ENCODE measurements at places on chromosomes 4 and X.
A peak's percentile ranks its signal among the peaks of the same experiment; 100 is the strongest.

DNA sequence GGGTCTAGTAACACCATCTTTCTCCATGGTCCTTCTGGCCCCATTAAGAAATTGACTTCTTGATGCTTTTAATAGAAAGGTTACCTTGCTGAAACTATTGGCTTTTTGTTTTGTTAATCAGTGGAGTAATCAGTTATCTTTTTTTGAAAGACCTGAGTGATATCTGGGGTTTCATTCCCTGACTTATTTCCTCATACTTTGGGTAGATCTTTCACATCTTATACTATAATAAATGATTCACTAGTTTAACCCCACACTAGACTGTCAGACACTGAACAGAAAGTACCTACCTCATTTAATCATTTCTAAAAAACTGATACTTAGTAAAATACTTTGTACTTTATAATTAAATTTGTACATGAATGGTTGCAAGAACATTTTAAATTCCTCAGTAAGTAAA is 1021.1 kb downstream of the STIM2 start:
- DNase-seq, result no peak

GRCh38 chr4:6565691-6566390 is 9.1 kb upstream of the MAN2B2 start:
- DNase-seq, result no peak

GRCh38 chr4:807792-808191 is 18.1 kb downstream of the CPLX1 start:
- DNase-seq, result no peak

DNA sequence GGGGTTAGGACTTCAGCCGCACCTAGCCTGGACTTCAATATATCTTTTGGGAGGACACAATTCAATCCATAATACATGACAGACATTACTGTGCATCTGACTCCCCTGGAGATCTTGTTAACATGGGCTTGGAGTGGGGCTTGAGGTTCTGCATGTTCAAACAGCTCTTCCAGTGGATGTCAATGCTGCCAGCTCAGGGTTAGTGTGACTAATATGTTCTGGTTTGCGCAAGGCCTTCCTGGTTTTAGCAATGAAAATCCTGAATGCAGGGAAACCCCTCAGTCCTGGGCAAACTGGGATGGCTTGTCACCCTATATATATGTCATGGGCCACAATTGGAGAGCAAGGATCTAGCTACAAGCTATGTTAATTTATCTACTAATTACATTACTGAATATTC is 2.7 kb upstream of the TSPAN7 start:
- no peak for DNase-seq

DNA sequence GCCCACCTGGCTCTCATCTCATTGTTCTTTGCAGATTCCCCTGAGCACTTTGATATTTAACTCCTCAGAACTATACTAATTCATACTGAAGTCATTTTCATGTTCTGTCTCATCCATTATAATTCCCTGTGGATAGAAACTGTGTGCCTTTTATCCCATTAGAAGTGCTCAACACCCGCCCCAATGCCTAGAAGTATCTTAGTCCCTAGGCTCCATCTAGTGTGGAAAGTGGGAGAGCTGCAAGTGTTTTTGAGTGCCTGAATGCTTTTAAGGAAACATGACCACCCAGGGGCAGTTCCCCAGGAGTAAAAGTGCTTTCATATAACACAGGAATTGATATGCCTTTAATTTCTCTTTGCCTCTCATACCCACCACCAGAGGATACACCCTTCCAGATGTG is 117.0 kb downstream of the CHRDL1 start:
- DNase-seq, result no peak

GRCh38 chr4:6226506-6226905 is 26.2 kb upstream of the JAKMIP1 start:
- no peak for DNase-seq

DNA sequence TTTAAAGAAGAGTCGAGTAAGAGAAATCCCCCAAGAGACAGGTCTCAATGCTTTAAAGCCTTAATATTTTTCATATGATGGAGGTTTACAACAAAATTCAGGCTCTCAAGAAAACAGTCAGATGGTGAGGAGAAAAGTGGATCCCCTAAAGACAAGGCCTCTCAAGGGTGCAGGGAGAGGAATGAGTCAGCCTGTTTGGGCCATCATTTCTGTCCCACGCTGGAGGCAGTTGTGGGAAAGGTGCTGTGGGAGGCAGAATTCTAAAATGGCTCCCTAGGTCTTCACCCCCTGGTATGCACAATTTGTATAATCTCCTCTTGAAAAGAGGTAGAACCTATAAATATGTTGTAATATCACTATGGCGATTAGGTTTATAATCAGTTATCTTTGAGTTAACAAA is 4.6 kb upstream of the TIFA start:
- DNase-seq, result no peak

GRCh38 chrX:45850775-45851433 is 650.2 kb upstream of the DIPK2B start:
- DNase-seq, result no peak

GRCh38 chr4:108029016-108029720 is 39.5 kb downstream of the HADH start:
- DNase-seq, result no peak

DNA sequence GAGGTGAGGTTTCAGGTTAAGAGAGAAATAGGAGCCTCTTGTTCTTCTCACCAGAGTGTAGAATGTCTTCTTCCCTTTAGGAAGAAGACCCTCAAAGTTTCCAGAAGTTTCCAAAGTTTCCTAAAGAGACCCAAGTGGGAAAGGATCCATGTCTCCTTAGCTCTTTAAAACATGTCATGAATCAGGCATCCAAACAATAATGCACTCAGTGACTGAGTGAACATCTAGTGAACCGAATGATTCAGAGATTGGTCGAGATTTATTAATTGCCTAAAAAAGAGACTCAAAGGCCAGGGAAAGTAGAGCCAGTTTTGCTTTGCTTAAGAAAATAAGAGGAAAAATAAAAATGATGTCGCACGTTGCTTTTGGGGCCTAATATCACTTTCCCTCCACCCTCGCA is 29.4 kb downstream of the FGF5 start:
- no peak for DNase-seq

DNA sequence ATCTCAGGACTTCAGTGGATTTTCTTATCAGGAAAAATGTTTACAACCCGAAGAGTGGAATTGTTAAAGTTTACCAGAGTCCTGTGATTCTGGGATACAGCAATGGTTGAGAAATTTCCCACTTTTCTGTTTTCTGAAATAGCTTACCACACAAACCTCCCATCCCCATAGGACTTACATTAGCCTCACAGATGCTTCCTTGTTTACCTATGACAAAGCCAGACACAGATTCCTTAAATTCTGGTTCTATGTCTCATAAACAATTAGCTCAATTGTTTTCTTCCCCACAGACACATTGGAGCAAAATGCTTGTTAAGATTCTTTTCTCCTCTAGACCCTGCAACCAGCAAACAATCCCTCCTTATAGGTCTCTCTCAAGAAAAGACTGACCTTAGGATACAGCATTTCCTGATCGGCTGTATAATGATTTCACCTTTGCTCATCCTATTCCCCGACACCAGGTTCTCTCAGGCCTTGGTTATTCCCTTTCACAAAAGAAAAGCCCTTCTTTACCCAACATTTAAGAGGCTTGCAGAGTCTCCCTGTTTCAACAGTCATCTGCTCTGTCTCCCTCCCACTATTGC is 886.2 kb downstream of the ARAP2 start:
- DNase-seq, result no peak

GRCh38 chr4:176034499-176034898 is 31.1 kb upstream of the WDR17 start:
- DNase-seq, result peak; percentile 33

GRCh38 chr4:1984406-1985191 is 24.2 kb downstream of the NELFA start:
- DNase-seq, result no peak

- no peak for DNase-seq
Observed at GRCh38 chr4:34932591-34932990, 1311.7 kb downstream of the ARAP2 start.

- peak; percentile 61 for DNase-seq
Observed at GRCh38 chr4:6548201-6548881, 26.6 kb upstream of the MAN2B2 start.

DNA sequence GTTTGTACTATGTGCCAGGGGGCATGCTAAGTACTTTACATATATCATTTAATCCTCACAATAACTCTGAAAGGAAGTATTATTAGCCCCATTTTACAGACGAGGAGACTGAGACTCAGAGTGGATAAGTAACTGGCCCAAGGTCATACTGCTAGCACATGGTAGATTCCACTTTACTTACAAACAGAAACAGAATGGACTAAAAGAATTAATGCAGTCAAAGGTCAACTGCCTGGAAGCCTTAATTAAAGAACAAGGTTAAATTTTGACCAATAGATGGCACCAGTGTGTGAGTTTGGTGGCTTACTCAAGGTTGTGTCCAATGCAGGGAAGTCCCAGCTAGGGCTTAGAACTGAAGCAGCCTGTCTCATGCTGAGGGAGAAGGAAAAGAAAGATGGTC is 4.7 kb downstream of the RIPPLY1 start:
- peak; percentile 47 for DNase-seq

- DNase-seq, result no peak
Observed at GRCh38 chrX:11066812-11067211, 44.3 kb upstream of the HCCS start.

GRCh38 chrX:9298221-9298620 is 166.6 kb upstream of the TBL1X start:
- DNase-seq, result no peak

- DNase-seq, result no peak
Observed at GRCh38 chrX:47613082-47613481, 6.6 kb downstream of the SYN1 start.

DNA sequence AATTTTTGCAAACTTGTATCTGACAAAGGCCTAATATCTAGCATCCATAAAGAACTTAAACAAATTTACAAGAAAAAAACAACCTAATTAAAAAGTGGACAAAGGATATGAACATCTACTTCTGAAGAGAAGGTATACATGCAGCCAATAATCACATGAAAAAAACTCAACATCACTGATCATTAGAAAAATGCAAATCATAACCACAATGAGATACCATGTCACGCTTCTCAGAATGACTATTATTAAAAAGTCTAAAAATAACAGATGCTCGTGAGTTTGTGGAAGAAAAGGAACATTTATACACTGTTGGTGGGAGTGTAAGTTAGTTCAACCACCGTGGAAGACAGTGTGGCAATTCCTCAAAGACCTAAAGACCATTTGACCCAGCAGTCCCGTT is 24.0 kb downstream of the CEP44 start:
- no peak for DNase-seq

All from AG08395 (cell line).